T-helper 17 cell (primary cell): ENCODE measurements at places on chromosomes 2 and 18. TPM values are rescaled to one million over a fixed set of nuclear protein-coding genes. Genes with fewer than 3 reads are reported as not detected.

Gene DAPL1
- not detected for total RNA-seq

Gene ZNF638
- total RNA-seq, result 104 TPM

Gene SLC4A5
- 10.5 TPM for total RNA-seq

Gene TUBA3E
- total RNA-seq, result not detected

Gene EVX2
- not detected for total RNA-seq

Gene SEMA4F
- total RNA-seq, result 9.5 TPM

Gene GTF3C2
- total RNA-seq, result 70.2 TPM

Gene ELMOD3
- total RNA-seq, result 20.0 TPM

GRCh38 chr2:172704072-172704936 is 31.3 kb upstream of the RAPGEF4 start:
- H3K4me1 ChIP-seq, result no peaks in the 10 kb centered on the region
- no peak for DNase-seq
- no peak overlapping the region for H3K4me3 ChIP-seq
- peaks cover 34% of the 10 kb centered on the region for H3K27me3 ChIP-seq

- H3K36me3 ChIP-seq, result no peaks in the 10 kb centered on the region
- no peak overlapping the region for H3K27ac ChIP-seq
- H3K4me1 ChIP-seq, result no peaks in the 10 kb centered on the region
- peaks cover 13% of the 10 kb centered on the region for H3K27me3 ChIP-seq
- no peak overlapping the region for H3K4me3 ChIP-seq
- no peak for DNase-seq
Measured at GRCh38 chr2:210309548-210310233, 5.3 kb downstream of the MYL1 start.

- DNase-seq, result no peak
- H3K27ac ChIP-seq, result peak within 1 kb of the TSS; percentile 43
- peak within 1 kb of the TSS; percentile 93 for H3K4me3 ChIP-seq
- peaks cover 2% of the 10 kb centered on the region for H3K36me3 ChIP-seq
- peaks cover 23% of the 10 kb centered on the region for H3K27me3 ChIP-seq
- peaks cover 11% of the 10 kb centered on the region for H3K4me1 ChIP-seq
Measured at GRCh38 chr2:204544961-204545860, at the start of gene PARD3B. PARD3B (plus strand) TSS chr2:204545475; CDS start chr2:204546000, 525 bp downstream.

DNA sequence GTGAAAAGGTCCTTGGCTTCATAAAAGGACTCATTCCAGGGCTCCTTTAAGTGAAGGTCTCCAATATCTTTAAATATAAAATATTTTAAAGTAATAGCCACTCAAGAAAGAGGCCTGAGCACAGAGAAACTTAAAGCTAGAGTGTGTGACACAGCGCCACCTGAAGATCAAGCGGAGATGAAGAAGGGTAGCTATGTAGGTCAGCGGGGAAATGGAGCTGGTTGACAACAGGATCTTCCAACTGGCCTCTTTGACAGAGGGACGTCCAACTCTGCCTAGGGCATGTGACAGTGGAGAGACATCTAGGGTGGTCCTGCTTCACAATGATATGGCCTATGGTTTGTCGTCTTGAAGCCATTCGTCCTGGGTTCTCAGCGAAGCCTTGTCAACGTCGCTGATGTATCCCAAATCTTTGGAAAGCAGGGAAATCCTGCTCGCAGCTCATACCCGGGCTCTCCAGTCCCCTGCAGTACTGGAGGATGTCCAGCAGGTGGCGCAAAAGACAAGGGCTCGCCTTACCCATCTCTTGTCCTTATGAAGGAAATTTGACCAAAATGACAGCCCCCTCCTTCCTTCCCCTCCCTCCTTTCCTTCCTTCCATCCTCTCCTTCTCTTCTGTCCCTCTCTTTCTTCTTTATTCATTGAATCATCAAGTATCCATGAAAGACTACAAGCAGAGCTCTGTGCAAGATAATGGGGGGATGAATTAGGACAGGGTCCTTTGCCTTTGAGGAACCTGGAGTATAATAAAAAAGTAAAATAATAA is 59.6 kb downstream of the LONRF2 start:
- H3K4me1 ChIP-seq, result no peaks in the 10 kb centered on the region
- H3K27me3 ChIP-seq, result peaks cover 8% of the 10 kb centered on the region
- H3K36me3 ChIP-seq, result no peaks in the 10 kb centered on the region
- H3K4me3 ChIP-seq, result no peak overlapping the region
- peak; percentile 42 for DNase-seq
- H3K27ac ChIP-seq, result no peak overlapping the region

DNA sequence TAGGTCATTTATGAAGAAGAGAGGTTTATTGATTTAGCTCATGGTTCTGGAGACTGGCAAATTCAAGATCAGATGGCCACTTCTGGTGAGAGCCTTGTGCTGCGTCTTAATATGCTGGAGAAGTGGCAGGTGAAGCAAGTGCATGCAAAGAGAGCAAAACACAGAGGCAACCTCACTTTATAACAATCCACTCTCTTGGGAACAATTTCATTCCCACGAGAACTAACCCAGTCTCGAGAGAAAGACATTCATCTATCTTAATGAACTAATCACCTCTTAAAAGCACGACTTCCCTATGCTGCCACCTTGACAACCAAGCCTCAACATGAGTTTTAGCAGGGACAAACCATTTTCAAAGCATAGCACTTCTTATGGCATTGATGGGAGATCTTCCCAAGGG is 186.5 kb upstream of the RASGRP3 start:
- no peaks in the 10 kb centered on the region for H3K4me1 ChIP-seq
- no peaks in the 10 kb centered on the region for H3K36me3 ChIP-seq
- no peak overlapping the region for H3K27ac ChIP-seq
- peaks cover 25% of the 10 kb centered on the region for H3K27me3 ChIP-seq

GRCh38 chr2:232339121-232340081 is 39.1 kb upstream of the ALPP start:
- DNase-seq, result no peak
- no peaks in the 10 kb centered on the region for H3K27me3 ChIP-seq
- H3K36me3 ChIP-seq, result no peaks in the 10 kb centered on the region
- H3K27ac ChIP-seq, result no peak overlapping the region
- no peak overlapping the region for H3K4me3 ChIP-seq

- DNase-seq, result no peak
- no peaks in the 10 kb centered on the region for H3K36me3 ChIP-seq
- H3K4me1 ChIP-seq, result no peaks in the 10 kb centered on the region
- no peaks in the 10 kb centered on the region for H3K27me3 ChIP-seq
Measured at GRCh38 chr18:62928326-62928725, 213.0 kb downstream of the PHLPP1 start.

GRCh38 chr2:225456619-225457260 is 57.2 kb downstream of the NYAP2 start:
- DNase-seq, result no peak

GRCh38 chr18:74380916-74381315 is 65.3 kb downstream of the C18orf63 start:
- H3K4me3 ChIP-seq, result no peak overlapping the region
- H3K4me1 ChIP-seq, result peaks cover 20% of the 10 kb centered on the region
- no peaks in the 10 kb centered on the region for H3K27me3 ChIP-seq
- peak overlapping the region; percentile 29 for H3K27ac ChIP-seq
- DNase-seq, result no peak
- no peaks in the 10 kb centered on the region for H3K36me3 ChIP-seq

- DNase-seq, result no peak
- H3K4me3 ChIP-seq, result no peak overlapping the region
- peaks cover 60% of the 10 kb centered on the region for H3K27me3 ChIP-seq
- H3K36me3 ChIP-seq, result no peaks in the 10 kb centered on the region
Measured at GRCh38 chr2:237196866-237197618, 111.4 kb downstream of the COPS8 start.

GRCh38 chr2:75608684-75609333 is 37.8 kb upstream of the MRPL19 start:
- no peak overlapping the region for H3K27ac ChIP-seq
- peaks cover 87% of the 10 kb centered on the region for H3K27me3 ChIP-seq
- peaks cover 9% of the 10 kb centered on the region for H3K36me3 ChIP-seq
- H3K4me3 ChIP-seq, result no peak overlapping the region

GRCh38 chr2:142104134-142104758 is 26.6 kb downstream of the LRP1B start:
- H3K36me3 ChIP-seq, result no peaks in the 10 kb centered on the region
- no peak overlapping the region for H3K4me3 ChIP-seq
- no peaks in the 10 kb centered on the region for H3K4me1 ChIP-seq
- no peak for DNase-seq
- H3K27me3 ChIP-seq, result no peaks in the 10 kb centered on the region

DNA sequence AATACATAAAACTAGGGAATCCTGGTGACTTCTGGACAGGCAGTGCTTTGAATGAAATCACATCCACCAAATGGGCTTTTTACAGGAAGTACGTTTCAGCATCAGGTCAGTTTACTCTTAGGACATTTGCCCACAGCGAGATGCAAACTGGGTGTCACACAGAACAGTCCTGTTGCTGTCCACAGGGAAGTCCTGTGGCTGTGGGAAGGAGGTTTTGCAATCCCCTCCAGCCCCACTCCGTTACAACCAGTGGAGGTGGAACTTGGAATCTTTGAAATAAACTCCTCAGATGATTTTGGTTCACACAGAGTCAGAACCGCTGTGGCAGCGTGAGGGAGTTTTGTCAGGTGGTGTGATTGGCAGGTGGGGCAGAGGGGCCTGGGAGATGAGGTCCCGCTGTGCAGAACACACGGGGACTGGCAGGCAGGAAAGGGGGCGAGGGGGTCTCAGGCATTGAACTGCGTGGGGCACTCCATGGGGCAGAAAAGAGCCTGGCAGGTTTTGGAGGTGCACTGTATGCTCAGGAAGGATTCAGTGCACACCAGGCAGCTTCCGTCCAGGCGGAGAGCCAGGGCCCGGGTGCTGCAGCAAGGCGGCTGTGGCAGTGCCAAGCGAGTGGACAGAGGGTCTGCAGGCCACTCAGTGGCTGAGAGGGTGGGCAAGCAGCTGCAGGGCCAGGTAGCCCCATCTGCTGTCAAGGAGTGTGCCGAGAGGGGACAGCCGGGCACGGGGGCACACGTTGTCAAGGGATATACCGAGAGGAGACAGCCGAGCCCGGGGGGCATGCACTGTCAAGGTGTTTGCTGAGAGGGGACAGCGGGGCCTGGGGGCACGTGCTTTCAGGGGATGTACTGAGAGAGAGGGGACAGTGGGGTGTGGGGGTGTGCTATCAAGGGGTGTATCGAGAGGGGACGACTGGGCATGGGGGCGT is 148.7 kb downstream of the LDLRAD4 start:
- no peaks in the 10 kb centered on the region for H3K36me3 ChIP-seq
- H3K27ac ChIP-seq, result peak overlapping the region; percentile 83
- no peaks in the 10 kb centered on the region for H3K27me3 ChIP-seq

DNA sequence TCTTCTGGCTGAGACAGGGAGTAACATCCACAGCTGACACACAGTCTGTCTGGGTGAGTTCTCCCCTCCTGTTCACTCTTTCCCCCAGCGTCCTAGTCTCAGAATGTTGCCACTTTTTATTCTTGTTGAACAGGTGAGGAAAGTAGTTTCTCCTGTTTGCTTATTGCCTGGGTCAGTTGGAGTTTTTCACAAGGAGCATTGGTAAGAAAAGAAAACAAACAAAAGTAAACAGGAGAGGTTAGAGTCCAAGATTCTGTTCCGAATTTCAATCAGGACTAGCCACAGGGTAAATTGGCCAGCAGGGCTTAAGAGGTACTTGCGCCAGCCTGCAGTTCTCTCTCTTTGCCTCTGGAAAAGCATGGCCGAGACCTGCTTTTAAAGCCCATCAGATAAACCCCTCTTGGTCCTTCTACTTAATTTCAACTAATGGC is 255.0 kb upstream of the EPAS1 start:
- H3K27me3 ChIP-seq, result no peaks in the 10 kb centered on the region
- H3K4me1 ChIP-seq, result peaks cover 6% of the 10 kb centered on the region

DNA sequence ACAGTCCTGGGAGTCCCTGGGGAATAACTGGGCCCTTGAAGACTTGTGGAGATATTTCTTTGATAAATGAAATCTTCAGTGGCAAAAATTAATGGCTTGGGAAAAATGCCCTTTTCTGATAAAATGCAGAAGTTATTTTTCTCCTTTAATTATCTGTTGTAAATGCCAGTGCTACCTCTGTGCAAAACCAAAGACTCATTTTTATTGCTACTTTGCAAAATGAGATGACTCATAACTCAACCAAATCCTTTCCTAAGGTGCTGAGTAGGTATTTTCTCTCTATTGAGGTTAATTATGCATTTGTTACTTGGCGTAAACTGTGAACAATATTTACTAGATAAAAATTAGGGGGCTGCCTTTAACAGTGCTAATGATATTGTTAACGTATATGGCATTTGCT is 163.9 kb downstream of the DOK6 start:
- no peak for DNase-seq
- no peaks in the 10 kb centered on the region for H3K36me3 ChIP-seq
- H3K27me3 ChIP-seq, result no peaks in the 10 kb centered on the region
- no peak overlapping the region for H3K4me3 ChIP-seq
- no peak overlapping the region for H3K27ac ChIP-seq
- no peaks in the 10 kb centered on the region for H3K4me1 ChIP-seq

- H3K27me3 ChIP-seq, result peaks cover 57% of the 10 kb centered on the region
- H3K4me1 ChIP-seq, result peaks cover 5% of the 10 kb centered on the region
- H3K4me3 ChIP-seq, result no peak overlapping the region
- no peaks in the 10 kb centered on the region for H3K36me3 ChIP-seq
- no peak for DNase-seq
Measured at GRCh38 chr2:101123795-101124471, 27.2 kb downstream of the TBC1D8 start.

DNA sequence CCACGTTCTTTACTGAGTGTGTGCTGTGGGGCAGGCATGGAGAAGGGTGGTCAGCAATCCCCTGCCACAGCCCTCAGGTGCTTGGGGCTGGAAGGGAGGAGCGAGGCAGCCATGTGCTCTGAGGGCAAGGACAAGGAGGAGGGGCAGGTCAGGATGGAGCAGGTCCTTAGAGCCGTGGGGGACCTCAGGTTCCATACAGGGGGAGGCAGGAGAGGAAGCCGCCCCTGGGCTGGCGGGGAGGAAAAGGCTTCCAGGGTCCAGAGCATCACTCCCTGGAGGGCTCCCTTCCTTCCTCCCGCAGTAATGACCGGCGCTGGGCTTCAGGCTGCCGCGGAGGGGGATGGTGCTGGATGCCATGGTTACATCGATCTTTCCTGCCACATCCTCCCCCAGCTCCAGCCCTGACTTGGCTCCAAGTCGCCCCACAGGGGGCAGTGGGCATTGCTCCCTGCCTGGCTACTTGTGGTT is 6.6 kb downstream of the GAREM2 start:
- peaks cover 16% of the 10 kb centered on the region for H3K4me1 ChIP-seq
- H3K4me3 ChIP-seq, result peak overlapping the region; percentile 74
- H3K27me3 ChIP-seq, result peaks cover 28% of the 10 kb centered on the region
- peaks cover 3% of the 10 kb centered on the region for H3K36me3 ChIP-seq
- DNase-seq, result no peak

DNA sequence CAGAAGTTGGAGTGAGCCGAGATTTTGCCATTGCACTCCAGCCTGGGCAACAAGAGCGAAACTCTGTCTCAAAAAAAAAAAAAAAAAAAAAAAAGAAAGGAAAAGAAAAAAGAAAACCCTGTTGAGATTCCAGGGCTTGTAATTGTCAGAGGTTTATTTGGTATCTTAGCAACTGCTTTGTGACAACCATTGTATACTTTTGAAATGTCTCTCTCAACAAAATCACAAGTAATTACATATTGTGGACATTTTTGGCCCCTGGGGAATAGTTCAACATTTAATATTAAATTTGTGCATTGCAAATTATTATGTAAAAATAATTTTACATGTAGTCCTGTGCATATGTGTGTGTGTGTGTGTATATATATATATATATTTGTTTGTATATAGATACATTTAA is 270.8 kb downstream of the GALNT13 start:
- DNase-seq, result no peak
- no peaks in the 10 kb centered on the region for H3K27me3 ChIP-seq
- no peaks in the 10 kb centered on the region for H3K36me3 ChIP-seq
- H3K27ac ChIP-seq, result no peak overlapping the region

- H3K36me3 ChIP-seq, result no peaks in the 10 kb centered on the region
- no peaks in the 10 kb centered on the region for H3K27me3 ChIP-seq
- no peak overlapping the region for H3K4me3 ChIP-seq
- no peak for DNase-seq
Measured at GRCh38 chr2:237889016-237889415, 29.6 kb downstream of the RAMP1 start.
